ENCODE measurements at places on chromosomes 7 and 10. TPM values are rescaled to one million over a fixed set of nuclear protein-coding genes. Genes with fewer than 3 reads are reported as not detected.

- DNase-seq = no peak
Measured at GRCh38 chr10:114720685-114721278, 62.7 kb upstream of the ABLIM1 start.

- peak; percentile 68 for DNase-seq
Measured at GRCh38 chr7:91034459-91035368, 229.5 kb upstream of the FZD1 start.

GRCh38 chr10:57696641-57697040, 571.1 kb downstream of the IPMK start:
- no peak for DNase-seq

DNA sequence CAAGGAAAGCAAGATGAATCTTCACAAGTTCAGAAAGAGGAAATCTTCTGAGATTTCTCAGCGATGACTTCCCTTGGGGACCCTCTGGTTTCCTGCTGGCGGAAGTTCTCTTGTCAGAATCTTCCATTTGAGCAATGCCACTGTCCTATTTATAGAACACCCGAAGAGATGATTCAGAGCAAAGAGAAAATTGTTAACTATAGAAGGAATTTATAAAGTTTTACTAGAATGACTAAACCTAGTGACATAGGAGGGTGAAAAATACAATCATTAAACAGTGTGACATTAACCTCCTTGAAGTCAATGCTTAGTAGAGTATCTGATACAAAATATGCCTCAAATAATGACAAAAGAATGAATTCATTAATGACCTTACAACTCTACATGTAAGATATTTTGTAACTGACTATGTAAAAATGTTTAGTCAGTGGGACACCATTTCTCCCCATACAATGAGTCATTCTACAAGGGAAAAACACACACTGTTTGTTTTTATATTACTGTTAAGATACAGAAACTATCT, 206.5 kb upstream of the CNTNAP2 start:
- DNase-seq = no peak

- DNase-seq = no peak
Measured at GRCh38 chr7:117825132-117825531, 48.1 kb downstream of the CTTNBP2 start.

Gene NUTM2B
- total RNA-seq = 1.5 TPM
